A172 (cell line): ENCODE measurements at places on chromosomes 12 and 14. TPM values are rescaled to one million over a fixed set of nuclear protein-coding genes. Genes with fewer than 3 reads are reported as not detected.
A peak's percentile ranks its signal among the peaks of the same experiment; 100 is the strongest.

BCL11B gene
- total RNA-seq: 0.02 TPM in 2 replicates

LBHD2 gene
- total RNA-seq: not detected in 2 replicates

CLEC4D gene
- not detected in 2 replicates for total RNA-seq

MON2 gene
- total RNA-seq: 10.9 and 15.1 TPM in 2 replicates

SLC10A1 gene
- total RNA-seq: 0.03 TPM in 1 of 2 replicates, not detected in the other

RERG gene
- not detected in 2 replicates for total RNA-seq

ENDOU gene
- not detected in 2 replicates for total RNA-seq

NDRG2 gene
- 7.5 and 9.0 TPM in 2 replicates for total RNA-seq

NINJ2 gene
- not detected in 2 replicates for total RNA-seq

MYH6 gene
- not detected in 2 replicates for total RNA-seq

DNA sequence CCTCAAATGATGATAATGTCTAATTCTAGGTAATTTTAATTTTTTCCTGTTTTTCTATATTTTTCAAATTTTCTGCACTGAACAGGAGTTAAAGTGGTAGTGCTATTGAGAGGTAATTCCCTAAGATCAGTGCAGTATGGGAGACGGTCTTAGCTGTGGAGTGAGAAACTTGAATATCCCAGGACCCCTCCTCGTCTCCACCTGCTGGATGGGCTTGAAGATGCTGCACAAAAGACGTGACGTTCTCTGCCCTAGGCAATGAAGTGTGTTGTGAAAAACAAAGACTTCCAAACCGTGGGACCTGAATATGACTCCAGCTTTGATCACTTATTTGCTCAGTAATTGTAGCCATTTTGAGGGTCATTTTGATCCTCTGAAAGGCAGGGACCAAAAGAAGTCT, 298.1 kb downstream of the VRK1 start:
- no peak for DNase-seq

- DNase-seq: peak; percentile 46
Observed at GRCh38 chr14:104150136-104151025, 12.0 kb downstream of the KIF26A start.

GRCh38 chr14:69667938-69668335, 56.5 kb downstream of the SUSD6 start:
- DNase-seq: no peak

DNA sequence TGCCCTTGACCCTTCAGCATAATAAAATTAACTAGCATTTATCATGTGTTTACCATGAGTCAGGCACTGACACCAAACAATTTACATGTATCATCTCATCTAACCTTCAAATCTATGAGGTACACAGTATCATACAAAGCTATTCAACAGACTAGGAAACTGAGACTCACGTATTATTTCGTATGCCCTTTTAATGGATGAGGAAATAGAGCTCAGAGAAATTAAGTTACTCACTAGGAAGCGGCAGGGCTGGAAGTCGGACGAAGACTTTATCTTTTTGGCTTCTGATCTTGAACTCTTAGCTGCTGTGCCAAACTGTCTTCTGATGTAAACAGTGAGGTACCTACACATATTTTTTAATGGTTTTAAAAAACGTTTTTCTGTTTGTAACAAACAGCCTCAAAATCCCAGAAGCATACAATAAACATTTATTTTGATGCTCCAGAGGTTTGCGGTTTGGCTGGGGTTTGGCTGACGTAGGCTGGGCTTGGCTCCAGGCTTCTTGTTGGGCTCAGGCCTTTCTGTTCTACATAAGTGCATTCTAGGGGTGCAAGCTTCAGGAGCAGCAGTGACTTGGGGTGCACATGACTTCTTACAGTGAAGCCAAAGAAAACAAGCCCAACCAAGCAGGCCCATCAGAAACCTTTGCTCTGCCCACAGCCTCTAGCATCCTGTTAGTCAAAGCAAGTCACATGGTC, 184.7 kb downstream of the TBX5 start:
- DNase-seq: no peak

DNA sequence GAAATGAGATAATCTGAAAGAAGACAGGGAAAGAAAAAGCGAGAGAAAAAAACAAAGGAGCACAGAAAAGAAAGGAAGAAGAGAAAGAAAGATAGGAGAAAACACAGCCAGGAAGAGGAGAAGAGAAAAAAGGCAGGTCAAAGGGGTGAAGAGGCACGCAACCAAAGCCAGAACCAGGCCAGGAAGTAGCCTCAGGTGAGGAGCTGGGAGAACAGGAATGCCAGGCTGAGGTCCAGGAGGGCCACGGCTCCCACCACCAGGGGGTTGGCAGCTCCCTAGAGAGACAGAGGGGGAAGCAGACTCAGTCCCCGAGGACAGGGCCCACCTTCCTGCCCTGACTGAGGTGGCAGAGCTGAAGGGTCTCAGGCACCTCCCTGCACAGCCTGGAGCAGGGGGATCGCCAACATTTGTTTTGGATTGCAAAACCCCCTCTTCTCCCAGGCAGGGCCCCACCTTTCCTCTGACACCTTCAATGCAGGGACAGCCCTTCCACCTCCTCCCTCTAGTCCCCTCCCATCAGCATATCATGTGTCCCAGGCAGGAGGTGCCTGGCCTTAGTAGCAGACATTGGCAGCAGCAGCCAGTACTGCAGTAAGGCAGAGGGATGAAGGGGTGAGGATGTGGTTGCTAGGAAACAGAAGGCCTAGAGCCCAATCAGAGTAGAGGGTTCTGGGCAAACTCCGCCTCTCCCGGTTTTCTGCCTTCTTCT, 2.0 kb upstream of the AP1G2 start:
- DNase-seq: peak; percentile 32

DNA sequence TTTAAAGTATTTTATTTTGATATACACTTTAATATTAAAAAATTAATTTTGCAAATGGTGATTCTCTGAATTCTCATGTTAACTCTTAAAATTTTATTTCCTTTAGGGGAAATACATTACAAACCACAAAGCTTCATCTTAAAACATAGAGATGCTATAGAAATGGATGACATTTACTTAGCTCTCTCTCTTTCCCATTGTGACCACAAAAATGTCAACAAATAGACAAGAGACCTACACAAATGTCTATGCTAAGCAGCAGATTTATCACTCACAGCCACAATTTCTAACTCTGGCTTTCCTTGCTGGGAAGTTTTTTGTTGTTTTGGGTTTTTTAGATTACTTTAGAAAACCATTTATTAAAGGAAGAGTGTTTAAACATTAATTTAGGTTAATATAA, 19.9 kb upstream of the PHC1 start:
- no peak for DNase-seq

GRCh38 chr12:115828168-115828567, 449.3 kb downstream of the MED13L start:
- no peak for DNase-seq

DNA sequence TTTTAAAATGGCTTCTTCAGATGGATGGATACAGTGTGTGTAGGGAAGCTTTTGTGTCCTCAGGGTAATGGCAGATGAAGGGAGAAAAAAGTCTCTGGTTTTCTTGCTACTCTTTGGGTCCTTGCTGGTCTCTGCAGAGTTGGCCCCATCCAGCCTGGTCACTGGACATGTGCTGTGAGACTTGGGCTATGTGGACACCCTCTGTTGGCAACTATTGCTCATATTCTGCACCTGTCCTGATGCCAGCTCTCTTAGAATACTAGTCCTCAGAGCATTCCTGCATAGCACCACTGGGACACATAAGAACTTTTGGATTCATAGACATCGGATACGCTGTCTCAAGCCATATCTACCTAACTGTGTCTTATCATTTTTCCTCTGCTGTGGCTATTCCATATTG, 20.0 kb downstream of the NAV3 start:
- DNase-seq: no peak

DNA sequence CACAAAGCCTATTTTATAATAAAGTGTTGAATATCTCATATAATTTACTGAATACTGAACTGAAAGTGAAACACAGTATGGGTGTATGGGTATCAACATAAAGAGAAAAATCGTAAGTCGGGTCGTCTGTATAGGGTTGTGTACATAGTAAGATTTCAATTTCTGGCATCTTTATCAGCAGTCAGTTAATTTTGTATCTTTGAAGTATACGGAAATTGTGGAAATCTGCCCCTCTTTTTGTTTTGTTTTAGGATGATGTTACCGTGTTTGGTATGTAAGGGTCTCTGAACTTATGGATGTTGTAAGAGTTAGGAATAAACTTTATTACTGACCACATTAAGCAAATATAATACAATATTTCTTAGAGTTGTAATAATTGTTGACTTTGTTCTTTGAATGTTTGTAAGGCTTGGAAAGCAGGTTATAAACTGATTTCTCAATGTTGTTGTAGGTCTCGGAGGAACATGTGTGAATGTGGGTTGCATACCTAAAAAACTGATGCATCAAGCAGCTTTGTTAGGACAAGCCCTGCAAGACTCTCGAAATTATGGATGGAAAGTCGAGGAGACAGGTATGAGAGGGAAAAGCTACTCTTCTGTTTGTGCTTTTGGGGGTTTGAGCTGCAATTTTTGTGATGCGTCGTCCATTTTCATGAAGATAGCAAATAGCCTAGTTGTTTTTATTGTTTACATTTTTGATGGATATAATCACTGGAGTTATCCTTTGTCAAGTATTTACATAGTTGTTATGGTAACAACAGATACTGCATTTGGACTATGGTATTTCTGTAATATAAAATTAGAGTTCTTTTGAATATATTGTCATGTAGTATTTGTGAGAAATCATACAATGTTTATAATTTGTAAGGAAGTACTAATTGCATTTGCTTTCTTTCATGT, 12.0 kb downstream of the EID3 start:
- DNase-seq: no peak

GRCh38 chr14:99718031-99718810, 34.1 kb downstream of the CYP46A1 start:
- no peak for DNase-seq

- no peak for DNase-seq
Observed at GRCh38 chr12:10847744-10848143, 1.5 kb downstream of the PRR4 start.

- DNase-seq: no peak
Observed at GRCh38 chr14:74511966-74512830, 18.6 kb downstream of the ISCA2 start.

DNA sequence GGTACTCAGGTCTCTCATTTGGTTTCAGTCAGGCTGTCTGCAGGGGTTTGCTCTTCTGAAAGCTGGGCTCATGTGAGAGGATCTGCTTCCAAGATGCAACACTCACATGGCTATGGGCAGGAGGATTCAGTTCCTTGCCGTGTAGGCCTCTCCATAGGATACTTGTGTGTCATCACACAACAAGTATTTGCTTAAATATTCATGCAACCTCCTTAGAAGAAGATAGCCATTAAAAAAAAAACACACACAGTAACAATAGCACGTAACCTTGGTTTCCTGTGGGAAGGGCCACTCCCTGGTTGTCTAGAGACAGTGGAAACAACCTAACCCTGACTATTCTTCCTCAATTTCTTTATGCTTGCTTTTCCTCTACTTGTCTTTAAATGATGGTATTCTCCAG, 31.8 kb upstream of the CLEC4E start:
- DNase-seq: no peak

DNA sequence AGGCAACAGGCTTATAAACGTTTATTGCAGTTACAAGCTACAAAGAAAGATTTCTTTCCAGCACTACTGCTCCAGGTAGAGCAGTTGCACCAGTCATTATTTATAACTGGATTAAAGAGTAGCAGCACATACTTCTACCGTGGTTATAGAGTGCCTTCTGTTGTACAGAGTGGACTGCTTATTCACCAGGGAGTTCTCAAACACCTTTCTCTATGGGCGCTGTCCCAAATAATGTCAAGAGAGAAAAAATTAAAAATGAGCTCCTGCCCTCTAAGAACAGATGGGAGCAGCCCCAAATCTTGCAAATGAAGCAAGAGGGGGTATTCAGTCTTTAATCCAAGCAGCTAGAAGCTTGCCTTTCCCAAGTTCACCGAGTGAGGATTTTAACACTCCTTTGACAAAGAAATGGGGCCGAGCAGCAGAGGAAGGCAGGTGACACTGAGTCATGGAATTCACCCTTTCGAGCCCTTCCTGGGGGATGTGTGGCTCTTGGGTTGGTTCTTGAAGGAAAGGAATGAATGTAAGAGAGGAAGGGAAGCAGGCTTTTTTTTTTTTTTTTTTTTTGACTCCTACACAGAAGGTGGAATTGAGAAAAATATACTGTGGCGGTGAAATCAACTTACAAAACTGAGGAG, 181.2 kb downstream of the PRKCH start:
- DNase-seq: peak; percentile 32

DNA sequence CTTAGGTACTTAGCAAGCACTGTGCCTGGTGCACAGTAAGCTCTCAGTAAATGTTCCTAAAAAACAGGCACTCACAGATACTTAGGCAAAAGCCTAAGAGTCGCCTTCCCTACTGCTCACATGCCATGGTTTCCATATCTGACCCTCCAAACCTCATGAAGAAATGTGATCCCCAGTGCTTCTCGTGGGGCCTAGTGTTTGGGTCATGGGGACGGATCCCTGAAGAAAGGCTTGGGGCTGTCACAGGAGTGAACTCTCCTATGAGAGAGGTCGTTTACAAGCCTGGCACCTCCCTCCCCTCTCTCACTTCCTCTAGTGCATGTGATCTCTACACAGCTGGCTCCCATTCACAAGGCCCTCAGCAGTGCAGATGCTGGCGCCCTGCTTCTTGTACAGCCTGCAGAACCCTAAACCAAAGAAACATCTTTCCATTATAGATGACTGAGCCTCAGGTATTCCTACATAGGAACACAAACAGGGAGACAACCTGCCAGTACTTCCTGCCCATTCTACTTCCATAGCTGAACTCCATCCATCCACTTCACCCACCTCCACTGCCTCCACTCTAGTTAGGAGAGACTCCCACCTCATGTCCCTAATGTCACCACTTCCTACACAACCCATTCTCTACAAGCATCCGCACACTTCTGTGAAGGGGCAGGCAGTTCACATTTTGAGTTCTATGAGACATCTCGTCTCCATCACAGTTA, 2.9 kb downstream of the SLC15A4 start:
- no peak for DNase-seq

- DNase-seq: no peak
Observed at GRCh38 chr14:39563361-39563760, 131.1 kb upstream of the FBXO33 start.

GRCh38 chr12:103840462-103840875, 565 bp downstream of the NT5DC3 start:
- DNase-seq: no peak

- no peak for DNase-seq
Observed at GRCh38 chr14:23104070-23104590, 659 bp downstream of the CIROP start.

GRCh38 chr12:95351748-95352147, 122.2 kb upstream of the METAP2 start:
- no peak for DNase-seq

DNA sequence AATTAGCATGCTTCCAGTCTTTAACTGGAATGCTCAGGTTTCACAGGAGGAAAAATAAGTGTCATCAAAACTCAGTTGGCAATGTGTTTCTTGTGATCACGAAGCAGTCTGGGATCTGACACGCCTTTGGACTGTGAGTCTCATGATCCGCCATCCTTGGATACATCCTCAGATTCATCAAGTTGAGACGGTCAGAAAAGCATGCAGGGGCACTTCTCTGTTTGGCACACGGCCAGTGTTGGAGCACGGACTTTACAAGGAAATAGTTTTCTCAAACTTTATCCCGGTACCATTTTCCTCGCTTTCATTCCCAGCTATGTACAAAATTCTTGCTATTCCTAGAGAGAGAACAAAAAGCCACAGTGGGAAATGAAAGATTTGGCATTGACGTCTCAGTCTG, 88.4 kb upstream of the PARP11 start:
- no peak for DNase-seq
